ENCODE measurements at places on chromosomes 6 and 20.

- DNase-seq, result no peak
These were observed 20.3 kb downstream of the ZSCAN31 start for GRCh38 chr6:28315628-28316027.

DNA sequence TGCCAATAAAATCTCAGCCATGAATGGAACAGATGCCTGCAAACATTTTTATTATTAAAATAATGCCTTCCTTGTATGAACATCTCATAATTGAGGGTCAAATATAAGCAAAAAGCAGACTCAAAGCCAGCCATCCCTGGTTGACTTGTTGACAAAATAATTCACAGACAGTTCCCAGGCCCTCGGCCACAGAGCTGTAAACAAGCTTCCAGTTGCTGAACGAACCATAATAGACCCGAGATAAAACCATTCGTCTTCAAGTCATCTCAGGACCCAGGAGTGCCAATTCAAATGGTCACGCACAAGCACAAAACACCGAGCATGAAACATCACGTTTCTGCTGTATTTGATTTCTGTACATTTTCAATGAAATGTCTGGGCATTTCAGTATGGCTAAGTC is 113.3 kb upstream of the CDYL start:
- no peak for DNase-seq

GRCh38 chr20:60469829-60470228 is 511.6 kb downstream of the CDH26 start:
- DNase-seq, result no peak

- peak; percentile 3 for DNase-seq
These were observed 1395.7 kb upstream of the EYS start for GRCh38 chr6:67102743-67103142.

GRCh38 chr20:42686057-42686456 is 503.6 kb downstream of the PTPRT start:
- no peak for DNase-seq

GRCh38 chr6:152673236-152673635 is 24.5 kb upstream of the MYCT1 start:
- no peak for DNase-seq

- DNase-seq, result no peak
These were observed 373.8 kb upstream of the MMS22L start for GRCh38 chr6:97656706-97657350.

GRCh38 chr6:163311830-163312229 is 102.7 kb upstream of the QKI start:
- no peak for DNase-seq

GRCh38 chr6:168468045-168468444 is 27.1 kb downstream of the SMOC2 start:
- DNase-seq, result no peak

DNA sequence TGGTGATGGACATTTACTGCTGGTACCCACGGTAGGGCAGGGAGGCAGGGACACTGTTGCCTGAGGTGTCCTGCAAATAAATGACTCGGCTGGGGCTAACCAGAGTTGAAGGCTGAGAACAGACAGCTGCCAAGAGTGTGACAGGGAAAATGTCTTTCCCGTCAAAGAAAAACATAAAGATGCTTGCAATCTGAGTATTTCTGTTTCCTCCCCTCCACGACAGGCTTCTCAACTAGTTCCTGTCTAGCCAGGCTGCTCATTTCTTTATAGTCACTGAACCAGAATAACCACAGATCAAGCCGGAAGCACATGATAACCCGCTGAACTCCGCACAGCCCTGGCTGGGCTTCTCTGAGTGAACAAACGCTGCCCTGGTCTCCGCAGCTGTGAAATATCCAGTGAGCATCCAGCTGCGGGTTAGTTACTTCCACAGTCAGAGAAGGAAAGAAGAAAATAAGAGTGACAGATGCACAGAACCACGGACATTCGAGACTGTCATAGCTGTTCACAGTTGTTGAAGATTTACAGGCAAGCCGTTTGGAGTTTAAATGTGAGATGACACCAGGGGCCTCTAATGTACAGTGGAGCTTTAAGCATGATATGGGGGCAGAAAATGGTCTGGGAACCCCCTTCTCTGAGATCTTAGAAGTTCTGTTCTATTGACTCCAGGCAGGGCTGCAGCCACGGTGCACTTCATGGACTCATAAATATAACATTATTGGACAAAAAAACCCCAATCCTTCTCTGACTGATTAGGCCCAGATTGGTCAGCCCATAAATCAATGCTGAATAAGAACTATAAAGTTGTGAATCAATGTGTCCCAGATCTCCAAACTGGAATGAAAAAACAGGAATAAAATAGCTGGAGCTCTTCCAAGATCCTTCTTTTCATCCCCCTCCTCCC is 299.9 kb upstream of the SUPT3H start:
- no peak for DNase-seq

- no peak for DNase-seq
These were observed 757.1 kb upstream of the SLC35B3 start for GRCh38 chr6:9192405-9192909.

- DNase-seq, result no peak
These were observed 1.9 kb downstream of the BLCAP start for GRCh38 chr20:37525810-37526209.

GRCh38 chr20:55830121-55830827 is 175.0 kb downstream of the CBLN4 start:
- DNase-seq, result no peak

Measured in fibroblast of gingiva (primary cell).